ENCODE measurements at places on chromosomes 2 and 18. TPM values are rescaled to one million over a fixed set of nuclear protein-coding genes. Genes with fewer than 3 reads are reported as not detected.

GRCh38 chr2:200042102-200042735 is 86.8 kb downstream of the MAIP1 start:
- no peak overlapping the region for H3K4me3 ChIP-seq
- no peak overlapping the region for H3K27ac ChIP-seq
- H3K4me1 ChIP-seq: no peaks in the 10 kb centered on the region
- no peak for DNase-seq
- H3K27me3 ChIP-seq: no peaks in the 10 kb centered on the region

DNA sequence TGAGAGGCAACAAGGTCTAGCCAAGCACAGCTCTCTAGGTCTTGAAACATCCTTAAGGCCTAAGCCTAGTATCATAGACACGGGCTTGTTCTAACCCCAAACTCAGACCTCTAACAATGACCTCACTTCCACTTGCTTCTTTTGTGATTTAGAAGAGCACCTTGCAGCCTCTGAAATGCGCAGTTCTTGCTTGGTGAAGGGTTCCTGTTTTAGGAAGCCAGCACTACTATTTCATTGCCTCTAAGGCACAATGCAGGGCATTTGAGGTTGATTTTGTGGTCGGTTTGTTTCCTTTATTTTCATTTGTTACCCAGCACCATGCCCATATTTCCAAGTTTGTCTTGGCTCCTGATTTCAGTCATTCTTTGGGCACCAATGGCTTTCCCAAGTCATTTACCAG is 117.0 kb upstream of the CYP1B1 start:
- no peak overlapping the region for H3K4me3 ChIP-seq
- H3K27ac ChIP-seq: no peak overlapping the region

DNA sequence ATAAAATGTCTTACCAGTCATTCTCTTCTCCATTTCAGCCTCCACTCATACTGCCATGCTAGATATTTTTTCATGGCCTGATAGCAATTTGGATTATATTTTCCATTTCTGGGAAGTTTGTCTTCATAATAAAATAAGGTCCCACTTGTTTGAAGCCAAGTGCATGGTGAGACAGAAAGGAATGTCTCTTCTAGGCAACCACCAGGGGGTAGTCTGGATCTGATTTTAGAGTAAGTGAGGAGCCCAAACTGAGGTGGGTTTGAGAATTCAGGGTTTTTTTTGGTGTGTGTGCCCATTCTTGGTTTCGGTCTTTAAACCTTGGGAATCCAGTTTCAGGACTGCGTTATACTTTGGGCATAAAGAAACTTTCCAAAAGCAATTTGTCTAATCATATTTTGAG is 315.5 kb downstream of the RPRM start:
- H3K36me3 ChIP-seq: no peaks in the 10 kb centered on the region
- no peak overlapping the region for H3K4me3 ChIP-seq
- H3K4me1 ChIP-seq: no peaks in the 10 kb centered on the region
- DNase-seq: no peak
- H3K27me3 ChIP-seq: no peaks in the 10 kb centered on the region

GPD2 gene
- 44.3 TPM for total RNA-seq

GREB1 gene
- 1.6 TPM for total RNA-seq
